NCI-H1048 (cell line): ENCODE measurements at places on chromosomes 16 and 17.

GRCh38 chr17:27446569-27447301 is 9.5 kb upstream of the KSR1 start:
- no peak for DNase-seq

DNA sequence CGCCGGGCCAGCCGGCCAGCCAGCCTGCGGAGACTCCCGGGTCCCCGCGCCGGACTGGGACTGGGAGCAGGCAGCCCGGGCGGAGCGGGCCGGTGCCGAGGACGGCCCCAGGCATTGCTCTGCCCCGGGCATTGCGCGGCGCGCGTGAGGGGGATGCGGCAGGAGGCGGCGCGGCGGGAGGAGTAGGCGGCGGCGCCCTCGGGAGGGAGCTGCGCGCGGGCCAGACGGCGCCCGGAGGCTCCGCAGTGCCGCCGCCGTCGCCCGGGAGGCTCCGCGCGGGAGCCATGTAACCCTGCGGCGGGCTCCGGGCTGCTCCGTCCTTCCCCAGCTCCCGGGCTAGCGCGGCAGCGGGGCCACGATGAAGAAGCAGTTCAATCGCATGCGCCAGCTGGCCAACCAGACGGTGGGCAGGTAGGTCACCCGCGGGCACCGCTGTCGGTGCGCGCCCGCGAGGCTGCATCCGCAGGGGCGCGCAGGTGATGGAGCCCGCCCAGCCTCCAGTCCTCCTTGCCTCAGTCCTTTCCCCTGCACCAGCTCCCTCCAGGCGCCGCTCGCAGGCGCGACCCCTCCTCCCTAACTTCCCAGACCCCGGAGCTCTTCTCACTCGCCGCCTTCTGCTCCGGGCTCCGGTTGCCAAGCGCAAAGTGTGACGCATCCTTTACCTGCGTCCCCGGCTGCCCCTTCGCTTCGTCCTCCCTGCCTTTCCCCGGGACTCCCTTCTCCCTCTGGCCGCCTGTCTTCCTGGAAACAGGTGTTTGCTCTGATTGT is at the start of gene ARHGAP44:
TSS of gene ARHGAP44 (plus strand) at position 18 of the 768 bp plus-strand sequence. CDS start at position 359, 341 bp downstream.
- DNase-seq = no peak

GRCh38 chr17:45688353-45688752 is 95.8 kb upstream of the CRHR1 start:
- no peak for DNase-seq

- no peak for DNase-seq
These were observed 7.6 kb upstream of the CDK5R1 start for GRCh38 chr17:32479074-32479617.

- DNase-seq = no peak
These were observed 28.4 kb upstream of the MRTFB start for GRCh38 chr16:14042706-14043105.

DNA sequence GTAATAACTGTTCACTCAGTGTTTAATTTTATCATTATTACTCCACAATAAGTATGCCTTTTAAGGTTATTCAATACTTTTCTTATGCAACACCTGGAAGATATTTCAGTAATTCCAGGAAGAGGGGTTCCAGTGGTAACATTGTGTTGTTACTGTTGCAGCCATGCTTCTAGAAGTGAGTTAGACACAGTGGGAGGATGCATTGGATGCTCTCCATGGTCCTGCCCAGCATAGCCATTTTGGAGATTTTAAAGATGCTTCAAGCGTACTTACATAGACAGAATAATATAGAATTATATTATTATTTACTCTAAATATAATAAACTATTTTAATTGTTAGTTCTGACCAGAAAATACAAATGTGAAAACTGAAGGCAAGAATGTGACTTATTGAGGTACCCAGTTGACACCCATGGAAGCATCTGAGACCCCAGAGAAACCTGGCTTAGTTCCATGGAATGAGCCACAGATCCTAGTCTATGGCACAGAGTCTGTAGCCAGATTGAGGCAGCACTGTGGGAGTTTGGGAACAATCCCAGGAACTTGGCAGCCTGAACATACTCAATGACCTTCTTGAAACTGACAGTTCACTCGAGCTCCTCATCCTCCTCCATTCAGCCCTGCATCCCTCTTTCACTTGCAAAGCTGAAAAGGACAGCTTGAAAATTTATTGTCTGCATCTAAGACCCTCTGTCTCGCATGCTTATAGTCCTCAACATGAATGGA is 190.1 kb upstream of the HS3ST4 start:
- DNase-seq = no peak

GRCh38 chr17:50028736-50029120 is 27.2 kb upstream of the ITGA3 start:
- DNase-seq = no peak

DNA sequence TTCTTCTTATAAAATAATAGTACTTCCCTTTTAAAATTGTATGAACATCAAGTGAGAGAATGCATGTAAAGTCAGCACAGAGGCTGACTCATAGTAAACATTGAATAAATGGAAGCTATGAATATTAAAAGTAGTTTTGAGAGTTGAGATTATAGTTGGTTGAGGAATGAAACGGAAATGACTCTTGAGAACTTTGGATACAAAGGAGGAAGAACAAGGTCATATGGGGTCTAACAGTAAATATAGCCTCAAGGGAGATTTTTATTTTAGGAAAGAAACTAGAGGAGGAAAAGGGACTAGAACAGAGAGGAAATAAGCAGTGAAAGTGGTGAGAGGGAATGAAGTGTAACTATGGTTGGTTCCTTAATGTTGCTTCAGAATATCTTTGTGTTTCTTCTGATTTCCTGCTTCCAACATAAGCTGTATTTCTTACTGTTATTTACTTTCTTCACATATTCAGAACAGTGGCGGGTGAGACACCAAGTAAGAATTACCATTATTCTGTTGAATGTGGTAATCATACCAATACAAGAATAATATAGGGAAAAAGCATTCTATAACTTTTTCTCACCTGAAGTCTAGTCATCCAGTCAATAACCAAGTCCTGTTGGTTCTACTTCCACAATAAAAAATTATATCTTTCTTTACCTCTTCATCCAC is 165.1 kb downstream of the CHD9 start:
- DNase-seq = no peak

DNA sequence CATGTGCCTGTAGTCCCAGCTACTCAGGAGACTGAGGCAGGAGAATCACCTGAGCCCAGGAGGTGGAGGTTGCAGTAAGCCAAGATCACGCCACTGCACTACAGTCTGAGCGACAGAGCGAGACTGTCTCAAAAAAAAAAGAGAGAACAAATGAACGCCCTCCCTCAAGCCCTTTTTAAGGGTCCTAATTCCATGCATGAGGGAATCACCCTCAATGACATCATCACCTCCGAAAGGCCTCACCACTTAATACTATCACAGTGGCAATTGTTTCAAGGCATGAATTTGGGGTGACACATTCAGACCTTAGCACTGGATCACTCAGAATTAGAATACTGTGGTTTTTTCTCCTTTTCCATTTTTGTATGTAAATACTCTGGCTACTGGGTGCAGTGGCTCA is 57.8 kb downstream of the CHD9NB start:
- no peak for DNase-seq

DNA sequence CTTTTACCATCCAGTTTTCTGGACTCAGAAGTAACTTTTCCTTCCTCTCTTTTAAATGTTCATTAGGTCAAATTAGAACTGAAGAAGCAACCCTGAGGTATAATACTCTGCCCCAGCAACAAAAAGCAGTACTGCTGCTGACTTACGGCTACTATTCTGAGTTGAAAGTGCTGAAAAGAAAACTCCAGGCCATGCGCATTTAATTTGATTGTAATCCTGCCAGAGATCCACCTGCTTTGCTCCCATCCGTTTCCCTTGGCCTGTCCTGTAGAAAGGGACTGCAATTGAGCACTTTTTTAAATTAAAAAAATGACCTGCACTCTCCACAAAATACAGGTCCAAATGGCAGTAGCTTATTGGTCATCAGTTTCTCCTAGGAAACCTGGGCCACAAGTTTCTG is 61.6 kb downstream of the PITPNC1 start:
- DNase-seq = no peak

GRCh38 chr17:73210002-73210678 is 17.3 kb downstream of the COG1 start:
- DNase-seq = no peak

GRCh38 chr17:81870131-81870980 is 781 bp downstream of the ARHGDIA start:
- DNase-seq = no peak

GRCh38 chr16:82695806-82696205 is 69.0 kb downstream of the CDH13 start:
- DNase-seq = no peak

DNA sequence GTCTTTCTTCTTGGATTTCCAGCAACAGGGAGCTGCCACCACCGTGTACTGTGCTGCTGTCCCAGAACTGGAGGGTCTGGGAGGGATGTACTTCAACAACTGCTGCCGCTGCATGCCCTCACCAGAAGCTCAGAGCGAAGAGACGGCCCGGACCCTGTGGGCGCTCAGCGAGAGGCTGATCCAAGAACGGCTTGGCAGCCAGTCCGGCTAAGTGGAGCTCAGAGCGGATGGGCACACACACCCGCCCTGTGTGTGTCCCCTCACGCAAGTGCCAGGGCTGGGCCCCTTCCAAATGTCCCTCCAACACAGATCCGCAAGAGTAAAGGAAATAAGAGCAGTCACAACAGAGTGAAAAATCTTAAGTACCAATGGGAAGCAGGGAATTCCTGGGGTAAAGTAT is 389.0 kb downstream of the MAF start:
- no peak for DNase-seq

DNA sequence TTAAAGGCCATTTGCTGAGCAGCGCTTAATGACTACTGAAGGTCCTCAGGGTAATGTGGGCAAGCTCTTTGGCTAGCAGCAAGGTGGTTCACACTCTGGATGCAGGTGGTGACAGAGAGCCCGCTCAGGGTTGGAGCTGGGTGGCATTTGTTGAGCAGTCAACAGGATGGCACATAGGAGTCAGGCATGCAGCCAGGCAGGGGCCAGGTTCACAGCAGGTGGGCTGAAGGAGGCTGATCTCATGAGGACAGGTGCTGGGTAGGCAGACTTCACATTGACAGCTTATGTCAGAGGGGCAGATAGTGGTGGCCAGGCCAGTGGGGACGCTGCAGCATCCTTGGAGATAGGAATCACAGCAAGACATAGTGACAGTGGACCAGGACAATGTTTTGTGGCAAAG is 4.5 kb downstream of the KRTAP3-1 start:
- no peak for DNase-seq

GRCh38 chr17:57251211-57251787 is 5.0 kb upstream of the MSI2 start:
- no peak for DNase-seq

DNA sequence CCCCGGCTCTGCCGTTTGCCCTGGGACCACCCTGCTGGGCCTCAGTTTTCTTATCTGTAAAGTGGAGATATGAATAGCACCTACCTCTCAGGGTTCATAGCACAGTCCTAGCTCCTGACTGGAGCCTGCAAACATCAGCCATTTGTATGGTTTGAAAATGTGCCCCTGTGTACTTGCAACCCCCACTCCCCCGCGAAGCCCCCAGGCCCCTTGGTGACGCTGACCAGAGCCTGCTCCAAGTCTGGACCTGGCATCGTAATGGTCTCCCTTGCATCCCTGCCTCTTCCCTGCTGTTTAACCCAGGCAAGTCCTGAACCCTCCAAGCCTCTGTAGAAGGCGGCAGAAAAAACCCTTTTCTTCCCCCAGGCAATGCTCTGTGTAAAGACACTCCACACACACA is 128.0 kb downstream of the IRF8 start:
- no peak for DNase-seq

DNA sequence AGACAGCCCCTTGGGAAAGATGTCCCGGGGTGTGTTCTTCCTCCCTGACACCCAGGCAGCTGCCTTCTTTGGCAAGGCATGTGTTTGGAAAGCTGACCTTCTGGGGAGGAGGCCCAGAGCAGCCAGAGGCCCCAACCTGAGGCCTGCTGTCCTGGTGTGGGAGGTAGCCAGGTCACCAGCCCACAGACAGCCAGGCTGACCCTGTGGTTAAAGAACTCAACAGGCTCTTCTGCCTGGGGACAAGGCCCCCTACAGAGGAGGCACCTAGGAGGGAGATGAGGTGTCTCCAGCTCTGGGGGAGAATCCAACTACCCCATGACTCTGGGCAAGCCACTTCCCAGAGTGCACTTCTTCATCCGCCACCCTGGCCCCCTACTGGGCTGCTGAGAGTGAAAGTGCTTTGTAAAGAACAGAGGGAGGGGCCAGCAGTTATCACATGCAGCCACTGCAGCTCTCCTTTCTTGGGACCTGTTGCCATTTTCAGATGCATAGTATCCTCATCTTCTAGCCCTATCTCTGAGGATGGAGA is 13.1 kb upstream of the SREBF1 start:
- DNase-seq = no peak

DNA sequence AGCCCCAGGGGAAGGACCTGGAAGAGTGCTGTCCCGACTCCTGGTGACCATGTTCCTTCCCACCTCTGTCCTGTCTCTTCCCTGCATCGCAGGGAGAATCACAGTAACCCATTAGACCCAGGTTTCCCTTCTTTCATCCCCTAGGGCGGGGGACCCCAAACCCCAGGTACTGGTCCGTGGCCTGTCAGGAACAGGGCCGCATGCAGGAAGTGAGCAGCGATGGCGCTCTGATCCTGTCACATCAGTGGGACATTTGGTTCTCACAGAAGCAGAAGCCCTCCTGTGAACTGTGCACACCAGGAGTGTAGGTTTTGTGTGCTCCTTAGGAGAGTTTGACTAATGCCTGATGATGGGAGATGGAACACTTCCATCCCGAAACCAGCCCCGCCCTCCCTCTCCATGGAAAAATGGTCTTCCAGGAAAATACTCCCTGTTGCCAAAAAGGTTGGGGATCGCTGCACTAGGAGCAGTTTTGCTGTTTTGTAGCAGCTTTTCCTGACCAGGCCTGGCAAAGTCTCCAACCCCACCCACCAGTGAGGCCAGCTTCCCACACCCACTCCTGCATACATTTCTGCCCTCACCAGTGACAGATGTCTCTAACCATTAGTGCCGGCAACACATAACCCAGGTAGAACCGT is 10.5 kb downstream of the MNT start:
- DNase-seq = no peak

DNA sequence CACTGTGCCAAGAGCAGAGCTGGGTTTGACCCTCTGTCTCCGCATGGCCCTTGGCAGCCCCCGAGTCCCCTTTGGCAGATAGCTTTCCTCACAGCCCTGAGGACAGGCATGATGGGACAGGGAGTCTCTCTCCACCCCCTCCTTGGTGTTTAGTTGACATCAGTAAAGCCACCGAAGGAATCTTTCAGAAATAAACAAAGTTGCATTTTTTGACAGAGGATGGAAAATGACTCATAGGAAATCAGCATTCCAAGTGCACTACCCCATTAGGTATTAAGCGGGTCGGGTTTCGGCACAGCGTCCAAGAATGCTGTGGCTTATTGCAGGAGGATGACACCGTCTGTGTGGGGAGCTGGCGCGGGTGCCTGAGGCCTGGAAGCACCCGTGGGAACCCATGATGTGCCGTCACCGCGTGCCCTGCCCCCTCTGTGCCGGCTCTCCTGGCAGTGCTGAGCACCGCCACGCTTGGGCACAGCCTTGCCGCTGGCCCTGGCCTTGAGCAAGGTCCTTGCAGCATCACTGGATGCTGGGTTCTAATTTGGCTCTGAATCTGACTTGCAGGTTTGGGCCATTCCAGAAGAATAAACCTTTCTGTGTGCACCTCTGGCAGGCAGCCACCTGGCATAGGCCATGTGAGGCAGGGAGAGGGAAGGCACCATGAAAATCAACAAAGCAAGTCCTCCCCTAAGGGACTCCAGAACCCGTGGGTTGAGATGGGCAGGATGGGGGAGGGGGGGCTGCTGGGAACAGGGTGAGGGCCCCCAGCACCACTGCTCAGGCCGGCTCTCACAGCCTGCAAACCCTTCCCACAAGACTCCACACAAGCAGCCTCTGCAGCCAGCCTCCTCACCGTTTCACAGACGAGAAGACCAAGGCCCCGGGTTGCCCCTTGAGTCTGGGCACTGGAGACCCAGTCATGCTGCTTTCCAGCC is 50.5 kb upstream of the ZNF469 start:
- no peak for DNase-seq
